NCI-H2029 treated with DMSO at 0.1 percent for 48 hours (cell line): ENCODE measurements at places on chromosomes 7 and 10.

GRCh38 chr7:42082144-42082543 is 154.9 kb downstream of the GLI3 start:
- no peak for DNase-seq

- no peak for DNase-seq
Measured at GRCh38 chr7:55191161-55191925, 172.5 kb downstream of the EGFR start.

GRCh38 chr10:113213035-113213434 is 263.0 kb downstream of the TCF7L2 start:
- no peak for DNase-seq

DNA sequence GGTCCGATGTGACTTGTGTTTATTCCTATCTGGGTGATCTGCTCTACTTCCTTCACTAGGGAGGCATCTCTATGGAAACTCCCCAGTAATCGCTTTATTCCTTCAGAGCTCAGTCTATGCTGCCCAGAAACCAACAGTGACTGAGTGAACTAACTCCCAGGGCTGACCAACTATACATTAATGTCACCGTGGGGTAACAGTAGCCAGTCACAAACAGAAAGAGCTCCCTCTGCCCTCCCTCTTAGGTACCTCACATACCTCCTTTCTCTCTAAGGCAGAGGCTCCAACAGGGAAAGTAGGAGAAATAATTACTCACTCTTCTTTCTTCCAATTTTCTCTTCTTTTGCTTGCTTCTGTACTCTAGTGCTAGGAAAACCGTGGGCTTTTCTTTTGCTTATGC is 855.0 kb downstream of the REEP3 start:
- no peak for DNase-seq

- DNase-seq: no peak
Measured at GRCh38 chr10:43905512-43906236, 257.0 kb upstream of the ZNF32 start.

DNA sequence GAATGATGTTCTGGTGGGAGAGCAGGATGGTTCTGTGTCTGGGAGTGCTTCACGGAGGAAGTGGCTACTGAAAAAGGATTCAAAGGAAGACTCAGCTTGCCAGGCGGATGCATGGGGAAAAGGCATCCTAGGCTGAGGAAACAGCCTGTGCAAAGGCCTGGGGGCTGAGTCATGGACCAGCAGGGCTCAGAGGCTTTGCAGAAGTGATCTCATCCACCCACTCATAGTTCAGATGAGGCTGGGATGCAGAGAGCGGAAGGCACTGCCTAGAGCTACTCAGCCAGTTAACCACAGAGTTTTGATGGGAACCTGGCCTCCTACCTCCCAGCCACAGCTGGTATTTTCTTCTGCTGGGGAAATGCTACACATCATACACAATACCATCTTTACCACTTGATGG is 15.8 kb upstream of the ADAMTS14 start:
- DNase-seq: no peak

DNA sequence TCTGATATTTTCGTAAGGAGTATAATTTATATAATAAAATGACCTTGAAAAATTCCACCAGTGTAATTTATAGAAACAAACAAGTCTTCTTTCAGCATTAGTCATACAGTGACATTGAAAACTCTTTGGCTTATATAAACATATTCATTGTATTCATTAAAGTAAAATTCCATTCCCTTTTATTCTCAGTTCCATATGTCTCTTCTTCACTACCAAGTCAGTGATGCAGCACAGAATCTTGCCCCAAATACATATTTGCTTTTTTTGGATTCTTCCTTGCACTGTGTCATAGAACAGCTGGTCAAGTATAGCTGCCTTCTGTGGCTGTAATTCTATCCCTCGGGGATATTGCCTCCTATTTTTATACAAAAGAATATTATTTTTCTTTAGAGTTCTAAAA is 884.5 kb upstream of the POT1 start:
- no peak for DNase-seq

GRCh38 chr7:2008936-2009540 is 223.7 kb downstream of the MAD1L1 start:
- DNase-seq: no peak

DNA sequence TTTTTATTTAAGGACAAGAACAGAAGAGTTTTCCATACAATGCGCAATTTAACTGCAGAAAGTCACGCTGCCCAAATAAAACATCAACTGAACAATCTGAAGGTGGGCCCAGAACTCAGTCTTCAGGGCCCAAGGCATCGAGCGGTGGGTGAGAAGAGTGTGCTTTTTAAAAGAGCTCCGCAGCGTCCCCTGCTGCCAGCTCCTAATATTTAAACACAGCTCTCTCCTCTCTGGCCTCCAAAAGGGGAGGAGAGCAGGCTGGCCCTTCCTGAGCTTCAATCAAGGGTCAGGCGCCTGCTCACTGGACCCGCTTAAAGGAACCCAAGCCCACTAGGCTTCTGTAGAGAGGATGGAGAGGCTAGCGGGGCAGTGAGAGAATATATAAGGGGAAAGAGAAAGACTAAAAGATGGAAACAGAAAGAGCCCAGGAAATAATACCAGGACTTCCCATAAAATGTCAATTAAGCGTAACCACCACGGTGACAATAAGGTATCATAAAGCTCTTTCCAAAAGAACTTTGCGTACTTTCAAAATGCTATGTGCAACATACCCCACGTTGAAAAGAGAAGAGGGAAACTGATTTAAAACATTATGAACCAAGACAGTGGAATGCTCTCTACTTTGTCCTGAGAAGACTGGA is 2.8 kb downstream of the FAM53B start:
- peak; percentile 49 for DNase-seq

DNA sequence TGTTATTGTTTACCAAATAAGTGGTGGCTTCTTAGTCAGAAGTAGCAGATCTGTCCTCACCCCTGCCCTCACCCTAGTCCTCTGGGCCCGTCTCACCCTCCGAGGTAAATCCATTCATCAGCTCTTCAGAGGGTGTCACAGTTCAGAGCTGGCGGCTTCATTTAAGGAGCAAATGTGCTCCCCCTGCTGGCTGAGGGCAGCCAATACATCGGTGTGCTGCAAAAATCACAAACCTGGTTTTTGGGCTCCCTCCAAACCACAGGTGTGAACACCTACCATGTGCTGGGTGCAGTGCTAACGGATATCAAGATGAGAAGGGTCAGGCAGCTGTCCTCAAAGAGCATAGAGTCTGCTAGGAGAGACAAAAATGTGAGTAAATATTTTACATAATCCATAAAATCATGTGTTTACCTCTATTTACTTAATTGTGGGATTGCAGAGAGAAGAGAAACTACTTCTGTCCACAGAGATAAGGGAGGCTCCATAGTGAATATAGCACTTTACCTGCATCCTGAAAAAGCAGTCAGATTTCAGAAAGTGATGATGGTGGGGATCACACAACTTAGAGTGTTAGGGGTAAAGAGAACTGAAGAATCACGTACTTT is 15.5 kb upstream of the CRTAC1 start:
- peak; percentile 12 for DNase-seq

DNA sequence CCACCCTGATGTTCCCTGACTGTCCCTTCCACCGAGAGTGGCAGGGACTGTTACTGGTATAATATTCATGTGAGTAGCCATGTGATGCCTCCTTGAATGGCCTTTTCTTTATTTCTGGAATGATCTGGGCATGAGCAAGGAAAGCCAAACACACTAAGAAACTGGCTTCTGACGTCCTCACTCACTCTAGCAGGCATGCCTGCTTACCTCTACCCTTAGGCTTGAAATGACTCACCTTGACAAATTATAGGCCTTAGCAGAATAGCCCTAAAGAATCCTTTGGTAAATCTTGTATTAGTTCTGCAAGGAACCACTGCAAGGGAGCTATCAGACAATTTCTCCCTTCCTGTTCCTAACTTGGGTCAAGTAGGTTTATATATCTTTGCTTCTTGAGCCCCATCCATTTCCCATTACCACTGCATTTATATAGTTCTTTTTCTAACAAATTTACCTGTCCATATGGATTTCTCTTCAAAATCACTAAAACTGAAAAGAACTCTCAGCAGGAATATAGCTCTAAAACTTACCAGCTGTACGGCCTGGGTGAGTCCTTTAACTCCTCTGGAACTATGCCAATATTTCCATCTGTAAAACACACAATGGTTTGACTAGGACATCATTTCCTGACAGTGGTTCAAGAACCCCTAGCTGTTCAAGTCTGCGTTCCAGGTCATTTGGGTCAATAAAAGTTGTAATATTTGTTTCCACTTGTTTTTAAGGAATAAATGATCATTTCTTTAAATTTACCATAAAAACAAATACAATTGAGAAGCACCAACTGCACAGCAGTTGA is 13.0 kb upstream of the NDUFA5 start:
- peak; percentile 4 for DNase-seq

DNA sequence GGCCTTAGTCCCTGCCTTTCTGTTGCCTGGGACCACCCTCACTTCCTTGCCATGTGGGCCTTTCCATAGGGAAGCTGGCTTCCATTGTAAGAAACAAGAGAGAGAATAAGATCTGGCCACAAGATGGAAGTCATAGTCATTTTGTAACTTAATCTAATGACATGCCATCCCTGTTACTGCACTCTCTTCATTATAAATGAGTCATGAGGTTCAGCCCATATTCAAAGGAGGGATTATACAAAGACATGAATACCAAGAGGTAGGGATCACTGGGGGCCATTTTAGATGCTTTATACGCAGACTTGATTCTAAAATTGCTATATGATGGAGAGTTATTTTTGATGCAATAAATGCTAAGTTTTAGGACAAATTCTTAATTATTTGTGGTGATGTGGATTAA is 75.2 kb upstream of the CELF2 start:
- no peak for DNase-seq

DNA sequence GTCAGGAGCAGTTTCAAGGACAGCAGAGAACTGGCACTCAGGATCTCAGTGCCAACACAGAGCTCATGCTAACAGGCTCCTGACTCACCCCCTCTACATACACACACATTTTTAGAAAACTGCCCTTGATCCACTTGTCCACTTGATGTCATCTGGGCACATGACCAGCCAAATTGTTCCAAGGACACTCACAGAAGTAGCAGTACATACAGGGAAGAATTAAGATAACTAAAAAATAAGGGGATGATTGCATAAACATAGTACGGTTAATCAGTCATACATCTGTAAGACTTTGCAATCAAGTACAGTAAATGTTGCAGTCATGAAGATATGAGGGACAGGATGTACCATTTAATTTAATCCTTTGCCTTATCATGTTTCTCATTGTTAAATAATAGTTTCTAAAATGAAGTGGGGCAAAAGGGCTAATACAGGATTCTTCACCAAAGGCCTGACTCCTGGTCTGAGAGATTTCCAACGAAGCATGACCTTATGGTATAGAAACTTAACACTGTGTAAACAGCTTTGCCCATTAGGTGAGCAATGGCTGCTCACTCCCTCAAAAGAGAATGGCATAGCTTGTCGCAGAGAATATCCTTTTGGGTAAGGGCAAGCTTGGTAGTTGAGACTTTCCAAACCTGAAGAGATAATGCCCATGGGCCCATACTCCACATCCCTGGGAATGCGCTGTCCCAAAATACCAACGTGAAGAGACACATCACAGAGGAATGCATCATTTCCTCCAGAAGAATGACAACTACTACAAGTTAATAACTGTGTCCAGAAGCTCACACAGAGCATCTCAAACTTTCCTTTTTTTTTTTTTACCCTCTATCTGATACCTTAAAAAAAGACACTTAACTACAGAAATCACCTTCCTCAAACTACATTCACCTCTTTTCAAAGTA is 94.1 kb downstream of the ARMH3 start:
- DNase-seq: no peak

DNA sequence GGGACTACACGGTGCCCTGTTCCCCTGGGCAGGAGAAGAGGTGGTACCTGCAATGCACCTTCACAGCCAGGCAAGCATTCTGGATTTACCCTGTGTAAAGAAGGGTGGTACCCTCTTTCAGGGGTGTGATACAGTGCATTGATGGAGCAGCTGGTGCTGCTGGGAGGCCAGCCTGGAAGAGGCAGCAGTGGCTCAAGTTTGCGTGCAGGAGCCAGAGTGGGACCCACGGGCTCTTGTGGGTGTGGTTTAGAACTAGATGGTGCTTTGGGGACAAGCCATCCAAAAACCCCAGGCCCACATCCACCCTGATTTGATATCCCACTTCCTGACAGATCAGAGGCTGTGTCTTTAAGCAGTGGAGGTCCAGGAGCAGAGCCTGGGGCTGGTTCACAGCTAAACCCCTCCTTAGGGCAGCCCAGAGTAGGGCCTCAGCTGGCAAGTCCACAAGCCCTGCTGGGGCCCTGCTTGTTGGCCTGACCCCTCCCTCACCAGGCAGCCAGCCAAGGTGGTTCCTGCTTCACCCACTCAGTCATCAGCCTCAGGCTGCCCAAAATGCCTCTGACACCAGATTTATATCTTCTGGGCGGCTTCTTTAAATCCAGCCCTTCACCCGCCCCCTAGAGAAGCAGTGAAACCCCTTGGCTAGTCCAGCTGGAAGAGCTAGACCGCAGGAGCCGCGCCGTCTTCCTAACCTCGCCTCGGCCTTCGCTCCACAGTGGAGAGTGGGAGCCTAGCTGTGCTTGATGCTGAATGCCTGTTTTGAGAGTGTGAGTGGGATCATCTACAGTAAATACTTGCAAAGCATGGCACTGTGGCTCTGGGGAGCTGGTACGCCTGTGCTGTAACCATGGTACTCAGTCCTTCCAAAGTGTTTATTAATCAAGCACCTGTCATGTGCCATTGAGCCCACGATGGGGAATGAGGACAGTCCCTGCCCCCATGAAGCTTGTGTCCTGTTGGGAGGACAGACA is 1.4 kb upstream of the ASIC3 start:
- DNase-seq: no peak

DNA sequence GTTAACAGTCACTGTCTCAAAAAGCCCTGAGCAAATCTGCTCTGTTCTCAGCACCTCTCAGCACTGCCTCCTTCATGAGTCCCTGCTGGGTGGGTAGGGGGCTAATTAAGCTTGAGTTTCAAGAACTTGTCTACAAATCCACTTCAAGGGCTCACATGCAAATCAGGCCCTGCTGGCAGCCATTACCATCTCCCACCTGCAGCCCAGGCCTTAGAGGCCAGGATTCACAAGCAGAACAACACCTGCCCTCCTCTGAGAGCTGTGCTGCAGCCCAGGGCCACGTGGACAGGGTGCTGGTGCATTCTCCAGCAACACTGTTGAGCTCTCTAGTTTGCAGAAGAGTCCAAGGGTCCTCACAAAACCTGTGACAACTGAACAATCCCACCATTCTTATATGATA is 119.2 kb downstream of the DPP6 start:
- DNase-seq: no peak

DNA sequence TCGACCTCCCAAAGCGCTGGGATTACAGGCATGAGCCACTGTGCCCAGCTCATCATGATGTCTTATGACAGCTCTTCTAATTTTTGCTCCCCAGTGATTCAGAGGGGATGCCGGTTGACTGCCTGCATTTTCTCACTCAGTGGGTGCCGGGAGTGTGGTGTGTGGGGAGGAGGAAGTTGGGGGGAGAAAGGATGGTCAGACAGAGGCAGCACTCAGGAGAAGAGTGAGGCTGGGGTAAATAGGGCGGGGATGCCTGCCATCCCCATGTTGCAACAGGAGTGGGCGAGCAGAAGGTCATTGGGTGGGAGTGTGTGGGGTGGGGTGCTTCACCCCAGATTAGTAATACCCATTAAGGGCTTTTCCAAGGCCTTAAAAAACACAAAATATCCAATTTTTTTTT is 3.5 kb upstream of the CCL24 start:
- DNase-seq: no peak

- DNase-seq: no peak
Measured at GRCh38 chr7:5780801-5781496, 514 bp downstream of the RNF216 start.

GRCh38 chr10:112698133-112698817 is 251.3 kb downstream of the VTI1A start:
- no peak for DNase-seq
